Fibroblast of the conjunctiva (primary cell): ENCODE measurements at places on chromosomes 16 and 17.

DNA sequence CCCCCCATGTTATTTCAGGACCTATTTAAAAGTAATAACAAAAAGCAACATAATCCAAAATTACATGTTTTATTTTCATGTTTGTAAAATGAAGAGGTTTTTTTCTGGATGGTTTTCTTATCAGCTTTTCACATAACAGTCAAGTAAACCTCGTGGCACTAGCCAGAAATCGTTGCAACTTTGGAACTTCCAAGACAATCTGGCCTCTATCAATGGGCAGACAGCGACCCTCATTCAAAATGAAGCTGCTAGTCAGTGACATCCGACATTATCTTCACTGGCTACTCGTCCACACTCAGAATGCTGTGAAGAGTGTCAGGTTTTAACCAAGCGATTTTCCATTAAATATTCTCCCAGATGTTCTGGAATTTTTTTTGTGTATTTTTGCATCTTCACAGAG is 22.7 kb downstream of the ZNF652 start:
- no peak for DNase-seq

GRCh38 chr16:58280146-58280845 is 14.5 kb downstream of the PRSS54 start:
- DNase-seq = no peak

- DNase-seq = no peak
Observed at GRCh38 chr17:7042501-7043181, 1.3 kb downstream of the SLC16A11 start.

DNA sequence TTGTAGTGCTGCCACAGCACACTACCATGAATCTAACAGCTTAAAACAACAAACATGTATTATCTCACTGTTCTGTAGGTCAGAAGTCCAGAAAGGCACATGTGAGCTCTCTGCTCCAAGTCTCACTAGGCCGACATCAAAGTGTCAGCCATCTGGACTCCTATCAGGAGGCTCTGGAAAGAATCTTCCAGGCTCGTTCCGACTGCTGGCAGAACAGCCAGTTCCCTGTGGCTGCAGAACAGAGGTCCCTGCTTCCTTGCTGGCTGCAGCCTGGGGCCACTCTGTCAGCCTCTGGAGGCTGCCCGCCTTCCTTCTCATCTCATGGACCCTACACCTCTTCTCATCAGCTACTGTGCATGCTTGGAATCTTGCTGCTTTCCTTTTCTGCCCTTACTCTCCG is 168.9 kb downstream of the CBLN1 start:
- no peak for DNase-seq

DNA sequence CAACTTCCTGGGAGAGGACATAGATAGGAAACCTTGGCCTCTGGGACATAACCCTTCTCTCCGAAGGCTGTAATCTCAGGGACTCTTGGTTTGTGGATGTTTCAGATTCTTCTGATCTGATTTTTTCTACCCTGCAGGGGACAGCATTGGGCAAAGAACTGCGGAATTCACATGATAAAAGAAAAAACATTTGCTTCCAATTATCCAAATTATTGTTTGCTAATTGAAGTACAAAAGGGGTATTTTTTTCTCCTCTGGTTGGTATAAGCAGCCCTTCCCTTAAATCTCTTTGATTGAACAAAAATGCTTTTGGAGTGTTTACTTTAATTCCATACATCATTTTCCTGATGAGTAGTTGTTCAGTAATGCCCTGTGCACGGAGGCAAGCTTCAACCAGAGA is 251.7 kb upstream of the IRX3 start:
- no peak for DNase-seq

- no peak for DNase-seq
Observed at GRCh38 chr17:83103200-83103942, 24.0 kb downstream of the METRNL start.

DNA sequence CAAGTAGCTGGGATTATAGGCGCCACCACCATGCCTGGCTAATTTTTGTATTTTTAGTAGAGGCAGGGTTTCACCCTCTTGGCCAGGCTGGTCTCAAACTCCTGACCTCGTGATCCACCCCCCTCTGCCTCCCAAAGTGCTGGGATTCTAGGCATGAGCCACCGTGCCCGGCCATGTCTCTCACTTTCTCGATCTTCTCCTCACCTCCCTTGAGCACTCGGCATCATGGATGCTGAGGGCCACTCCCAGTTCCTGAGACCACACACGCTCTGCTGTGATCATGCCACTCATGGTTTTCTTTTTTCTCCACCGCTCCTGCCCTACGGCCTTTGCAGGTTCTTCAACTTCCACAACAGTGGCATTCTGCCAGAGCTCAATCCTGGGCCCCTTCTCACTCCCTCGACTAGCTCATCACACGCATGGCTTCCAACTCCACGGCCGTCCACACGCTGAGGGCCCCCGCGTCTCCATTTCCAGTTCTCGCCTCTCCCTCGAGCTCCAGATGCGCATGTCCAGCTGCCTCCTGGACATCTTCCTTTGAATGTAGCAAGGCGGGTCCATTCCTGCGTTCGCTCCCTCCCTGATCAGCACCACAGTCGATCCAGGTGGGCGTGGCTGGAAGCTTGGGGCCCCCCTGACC is 5.5 kb upstream of the NCBP3 start:
- no peak for DNase-seq

DNA sequence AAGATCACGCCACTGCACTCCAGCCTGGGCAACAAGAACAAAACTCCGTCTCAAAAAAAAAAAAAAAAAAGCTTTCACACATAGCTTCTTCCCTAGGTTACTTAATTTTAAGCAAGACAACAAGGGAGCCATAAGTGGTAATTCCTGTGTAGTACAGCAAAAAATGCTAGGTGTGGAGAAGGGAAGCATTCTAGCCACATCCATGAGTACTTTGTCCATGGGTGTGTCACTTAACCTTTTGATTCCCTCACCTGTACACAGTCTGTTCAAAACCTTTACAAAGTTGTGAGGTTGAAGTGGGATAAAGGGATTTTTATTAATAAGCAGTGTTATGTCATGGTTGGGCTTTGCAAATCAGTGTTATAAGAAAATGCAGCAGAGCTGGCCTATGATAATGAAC is 4.5 kb downstream of the NME2 start:
- DNase-seq = no peak

GRCh38 chr16:5461141-5461540 is 363.5 kb upstream of the EEF2KMT start:
- no peak for DNase-seq

DNA sequence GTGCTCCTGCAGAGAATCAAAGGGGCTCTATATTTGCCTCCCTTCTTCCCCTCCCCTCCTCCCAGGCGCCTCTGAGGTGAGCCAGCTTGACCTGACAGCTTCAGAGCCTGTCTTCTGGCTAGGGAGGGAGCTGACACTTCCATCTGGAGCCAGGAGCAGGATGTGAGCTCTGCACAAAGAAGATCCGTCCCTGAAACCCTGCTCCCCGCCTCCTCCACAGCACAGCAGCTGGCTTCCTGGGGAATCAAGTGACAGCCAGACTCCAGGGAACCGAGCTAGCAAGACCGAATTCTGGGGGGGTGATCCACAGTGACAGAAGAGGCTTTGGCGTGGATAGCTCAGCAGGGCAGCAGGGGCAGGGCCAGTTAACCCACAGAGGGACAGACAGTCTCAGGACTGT is 37.2 kb downstream of the CCDC182 start:
- no peak for DNase-seq

DNA sequence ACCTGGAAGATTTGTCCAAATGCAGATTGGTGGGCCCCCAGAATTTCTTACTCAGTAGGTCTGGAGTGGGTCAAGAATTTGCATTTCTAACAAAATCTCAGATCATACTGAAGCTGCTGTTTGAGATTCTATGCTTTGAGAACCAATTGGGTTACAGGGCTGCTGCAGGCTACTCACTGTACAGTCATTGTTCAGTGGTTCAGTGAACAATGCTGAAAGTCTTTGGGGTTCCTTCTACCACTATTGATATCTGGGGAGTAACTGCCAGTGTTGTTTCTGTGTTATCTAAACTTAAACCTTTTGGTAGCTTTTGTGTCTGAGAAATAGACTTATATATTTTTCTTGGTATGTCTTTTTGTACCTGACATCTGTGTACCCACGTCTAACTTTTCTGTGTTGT is 187.5 kb downstream of the TANC2 start:
- no peak for DNase-seq

GRCh38 chr16:11715246-11715947 is 27.3 kb downstream of the TXNDC11 start:
- no peak for DNase-seq

DNA sequence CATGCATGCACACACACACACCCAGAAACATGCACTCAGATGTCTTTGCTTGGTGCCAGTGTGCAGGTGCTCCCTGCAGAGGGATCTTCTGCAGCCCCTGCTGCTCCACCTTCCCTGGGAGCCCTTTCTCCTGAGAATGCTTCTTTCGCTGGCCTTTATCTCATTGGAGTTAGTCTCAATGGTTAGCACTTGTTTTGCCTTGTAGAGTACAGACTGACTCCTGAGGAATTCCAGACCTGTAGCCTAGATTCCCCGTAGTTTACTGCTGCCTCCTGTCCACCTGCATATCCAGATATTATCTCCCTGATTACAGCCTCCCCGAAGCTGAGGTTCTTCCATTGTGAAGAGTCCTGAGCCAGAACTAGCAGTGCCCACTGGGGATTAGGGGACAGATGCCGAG is 3.1 kb upstream of the KRT12 start:
- no peak for DNase-seq

GRCh38 chr17:38702916-38703741 is 1.9 kb upstream of the MLLT6 start:
- DNase-seq = no peak

DNA sequence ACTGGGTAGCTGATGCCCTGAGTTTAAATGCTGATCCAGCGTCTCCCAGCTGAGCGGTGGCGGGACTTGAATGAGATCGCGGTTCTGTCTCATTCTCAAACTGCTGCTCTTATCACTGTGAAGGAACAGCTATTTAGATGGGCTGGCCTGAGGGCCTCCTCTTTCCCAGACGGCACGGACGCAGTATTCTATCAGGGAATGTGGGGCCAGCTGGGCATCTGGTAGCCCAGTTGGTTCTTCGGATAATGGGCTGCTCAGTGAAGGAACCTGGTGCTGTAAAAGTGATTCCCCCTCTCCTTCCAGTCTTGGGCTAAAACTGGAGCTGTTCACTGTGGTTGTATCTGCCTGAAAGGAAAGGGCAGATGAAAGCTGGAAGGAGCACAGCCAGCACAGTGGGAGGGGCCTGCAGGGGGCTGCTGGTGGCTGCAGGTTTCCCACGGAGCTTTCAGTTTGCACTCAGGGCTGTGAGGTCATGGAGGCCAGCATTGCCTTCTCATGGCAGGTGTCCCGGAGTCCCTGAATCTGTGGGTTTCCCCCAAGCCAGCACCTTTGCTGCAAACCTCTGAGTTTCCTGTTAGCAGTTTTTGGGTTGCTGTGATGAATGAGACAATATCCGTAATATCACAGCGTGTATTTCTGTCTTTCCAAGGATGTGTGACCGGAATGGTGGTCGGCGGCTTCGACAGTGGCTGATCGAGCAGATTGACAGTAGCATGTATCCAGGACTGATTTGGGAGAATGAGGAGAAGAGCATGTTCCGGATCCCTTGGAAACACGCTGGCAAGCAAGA is 3.6 kb downstream of the IRF8 start:
- no peak for DNase-seq

DNA sequence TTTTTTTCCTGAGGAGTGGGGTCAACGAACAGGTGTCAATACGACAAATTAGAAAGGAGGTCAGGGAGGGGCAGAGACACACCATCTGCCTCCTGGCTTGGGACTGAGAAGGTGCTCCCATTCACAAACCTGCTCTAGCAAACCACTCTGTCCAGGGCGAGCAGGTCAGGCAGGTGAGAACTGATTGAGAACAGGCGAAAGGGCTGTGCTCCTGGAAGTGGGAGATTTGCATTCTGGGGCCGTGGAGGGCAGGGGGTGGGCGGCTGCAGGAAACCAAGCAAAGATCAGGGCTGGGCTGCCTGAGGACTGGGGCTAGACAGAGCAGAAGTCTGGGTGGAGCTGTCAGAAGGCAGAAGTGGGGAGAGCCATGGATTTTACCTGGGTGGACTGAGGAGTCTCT is 98.9 kb upstream of the NLRP1 start:
- no peak for DNase-seq

- no peak for DNase-seq
Observed at GRCh38 chr17:69997332-69997731, 77.7 kb upstream of the KCNJ16 start.

DNA sequence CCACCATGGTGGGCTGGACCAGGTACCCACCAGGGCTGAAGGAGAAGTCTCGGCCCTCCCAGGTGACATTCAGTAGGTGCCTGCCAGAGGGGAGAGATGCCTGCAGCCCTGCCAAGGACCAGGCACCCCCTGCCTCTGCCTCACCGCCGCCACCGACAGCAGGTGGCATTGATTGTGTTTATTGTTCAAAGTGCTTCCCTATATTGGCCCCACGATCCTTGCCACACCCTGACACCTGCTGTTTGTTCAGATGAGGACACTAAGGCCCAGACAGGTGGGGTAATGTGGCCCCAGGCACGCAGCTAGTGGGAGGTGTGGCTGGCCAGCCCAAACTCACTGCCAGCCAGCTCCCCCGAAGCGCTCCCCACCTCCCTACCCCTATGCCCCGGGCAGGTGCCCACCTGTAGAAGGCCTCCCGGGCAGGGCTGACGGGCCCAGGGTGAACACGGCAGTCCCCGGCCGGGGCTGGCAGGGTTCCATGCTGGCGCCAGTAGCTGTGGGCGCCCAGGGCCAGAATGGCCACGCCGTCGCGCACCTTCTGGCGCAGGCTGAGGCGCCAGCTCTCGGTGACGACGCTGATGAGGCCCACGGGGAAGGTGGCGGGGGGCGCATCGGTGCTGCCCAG is 8.0 kb downstream of the GRIN2C start:
- DNase-seq = no peak

DNA sequence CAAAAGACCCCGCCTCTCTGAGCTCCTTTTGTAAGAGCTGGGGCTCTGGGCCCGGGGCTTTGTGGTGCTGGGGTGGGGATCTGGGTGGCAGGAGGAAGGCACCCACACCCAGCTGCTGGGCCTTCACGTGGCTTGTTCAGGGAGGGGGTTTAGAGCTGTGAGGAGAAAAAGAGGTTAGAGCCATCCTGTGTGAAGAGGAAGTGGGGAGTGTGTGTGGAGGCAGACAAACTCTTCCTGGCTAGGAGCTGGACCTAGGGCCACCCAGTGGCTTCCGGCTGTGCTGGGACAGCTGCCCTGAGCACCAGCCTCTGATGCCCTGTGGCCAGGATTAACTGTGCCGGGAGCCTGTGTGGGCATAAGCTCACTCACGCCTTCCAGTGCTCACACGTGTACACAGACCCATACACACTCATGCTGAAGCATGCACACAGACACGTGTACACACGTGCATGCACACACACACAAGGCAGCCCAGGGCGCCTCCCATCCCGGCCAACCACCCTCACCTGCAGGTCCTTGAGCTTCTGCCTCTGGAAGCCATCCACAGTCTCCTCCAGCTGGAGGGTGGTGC is 7.4 kb downstream of the CIBAR2 start:
- DNase-seq = no peak

DNA sequence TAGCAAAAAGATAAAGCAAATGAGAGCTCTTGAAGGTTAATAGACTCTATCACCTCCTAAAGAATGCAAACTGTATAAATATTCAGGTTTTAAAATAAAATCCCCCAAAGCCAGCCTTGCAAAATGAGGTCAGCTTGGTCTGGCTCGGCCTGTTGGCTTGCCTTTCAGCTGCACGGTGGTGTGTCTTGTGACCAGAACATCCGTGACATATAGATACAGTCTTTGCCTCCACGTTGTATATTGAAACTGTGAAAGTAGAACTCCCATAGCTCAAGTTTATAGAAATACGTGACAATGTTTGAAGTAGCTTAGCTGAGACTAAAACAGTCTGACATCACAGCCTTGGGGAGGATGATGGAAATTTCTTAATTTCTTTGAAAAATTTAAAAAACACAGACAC is 236.6 kb upstream of the MYOCD start:
- no peak for DNase-seq
